ENCODE measurements at places on chromosomes 7 and 10.

DNA sequence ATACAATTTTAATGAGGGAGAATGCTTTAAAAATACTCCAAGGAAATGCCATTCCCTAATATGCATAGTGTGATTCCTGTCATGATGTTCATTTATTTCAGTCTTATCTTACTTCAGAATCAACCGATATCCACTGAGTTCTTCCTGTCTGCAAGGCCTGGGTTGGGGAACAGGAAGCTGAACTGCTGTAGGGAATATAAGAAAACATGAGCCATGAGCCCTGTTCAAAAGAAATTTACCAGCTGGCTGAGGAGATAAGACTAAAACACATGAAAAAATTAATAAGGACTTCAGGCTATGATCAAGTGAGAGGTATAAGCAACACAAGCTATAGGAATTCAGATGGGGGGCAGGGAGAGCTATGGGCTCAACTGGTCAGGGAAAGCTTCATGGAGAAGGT lies 184.7 kb downstream of the PLPP4 start:
- DNase-seq = no peak

DNA sequence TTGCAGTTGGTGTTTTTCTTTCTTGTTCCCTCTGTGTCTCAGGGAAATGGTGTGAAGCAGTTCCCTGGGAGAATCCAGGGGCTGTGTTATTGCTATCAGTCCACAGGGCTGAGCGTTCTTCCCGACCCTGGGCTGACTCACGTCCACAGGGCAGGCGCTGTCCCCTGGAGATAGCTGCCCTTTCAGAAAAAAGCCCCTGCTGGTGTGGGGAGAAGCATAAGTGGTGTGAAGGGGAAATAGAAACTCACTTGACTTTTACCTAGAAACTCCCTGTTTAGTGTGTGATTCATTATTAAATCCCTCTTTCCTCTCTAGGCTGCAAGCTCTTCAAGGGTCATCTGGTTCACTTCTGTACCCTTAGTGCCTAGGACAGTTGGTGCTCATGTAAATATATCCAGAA lies 63.3 kb upstream of the SMNDC1 start:
- no peak for DNase-seq

- DNase-seq = no peak
Observed at GRCh38 chr7:132249256-132249971, 326.9 kb downstream of the PLXNA4 start.

DNA sequence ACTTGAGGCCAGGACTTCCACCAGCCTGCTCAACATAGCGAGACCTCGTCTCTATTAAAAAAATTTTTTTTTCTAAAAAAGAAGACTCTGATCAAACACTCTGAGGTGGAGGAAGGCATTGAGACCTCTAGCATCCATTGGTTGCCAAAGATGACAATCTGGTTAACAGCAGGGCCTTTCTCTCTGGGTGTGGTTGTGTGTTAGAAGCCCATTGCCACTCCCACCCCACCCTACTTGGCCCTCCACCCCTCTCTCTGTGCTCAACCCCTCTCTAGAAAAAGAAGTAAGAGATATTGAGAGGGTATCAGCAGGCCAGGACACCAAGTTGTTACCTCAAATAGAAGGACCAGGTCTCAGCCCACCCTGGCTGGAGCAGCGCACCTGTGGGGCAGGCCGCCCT lies 57.4 kb upstream of the MXI1 start:
- no peak for DNase-seq

- no peak for DNase-seq
Observed at GRCh38 chr7:43112941-43113621, 634 bp downstream of the HECW1 start.

DNA sequence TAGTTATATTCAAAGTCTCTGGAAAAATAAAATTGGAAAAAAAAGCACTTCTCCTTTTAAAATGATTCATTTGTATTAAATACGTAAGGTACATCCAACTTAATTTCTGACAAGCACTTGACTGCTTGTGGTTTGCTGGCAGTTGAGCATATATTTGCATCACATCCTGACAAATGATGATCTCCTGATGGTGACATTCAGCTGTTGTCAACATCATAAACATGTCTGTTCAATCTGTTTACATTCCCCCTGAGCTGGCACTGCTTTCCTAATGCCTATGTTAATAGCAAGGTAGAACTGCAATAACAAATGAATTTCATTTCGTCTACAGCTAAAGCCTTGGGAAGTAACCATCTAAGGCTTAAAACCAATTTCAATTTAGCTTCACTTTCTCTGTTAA lies 24.4 kb downstream of the TSPAN12 start:
- no peak for DNase-seq

GRCh38 chr7:38448584-38449234 lies 175.3 kb upstream of the TARP start:
- no peak for DNase-seq

GRCh38 chr10:11003679-11004078 lies 14.0 kb upstream of the CELF2 start:
- DNase-seq = no peak

DNA sequence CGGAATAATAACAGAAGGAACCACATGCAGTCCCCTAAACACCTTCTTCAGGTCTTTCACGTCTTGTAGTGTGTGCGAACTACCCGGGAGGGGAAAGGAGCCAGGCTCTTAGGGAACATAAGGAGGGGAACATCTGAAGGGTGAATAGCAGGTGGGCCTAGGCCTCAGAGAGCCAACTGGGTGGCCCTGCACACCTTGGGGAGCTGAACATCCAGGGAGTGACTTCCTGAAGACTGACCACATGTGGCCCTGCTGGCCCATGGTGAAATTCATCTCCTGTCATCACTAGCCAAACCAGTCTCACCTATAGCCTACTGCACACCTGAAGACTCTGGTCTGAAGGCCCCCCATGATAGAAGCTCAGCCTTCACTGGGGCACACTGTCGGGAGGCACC lies 5.6 kb downstream of the CALML3 start:
- no peak for DNase-seq

GRCh38 chr7:108251700-108252099 lies 121.5 kb upstream of the LAMB4 start:
- DNase-seq = no peak

DNA sequence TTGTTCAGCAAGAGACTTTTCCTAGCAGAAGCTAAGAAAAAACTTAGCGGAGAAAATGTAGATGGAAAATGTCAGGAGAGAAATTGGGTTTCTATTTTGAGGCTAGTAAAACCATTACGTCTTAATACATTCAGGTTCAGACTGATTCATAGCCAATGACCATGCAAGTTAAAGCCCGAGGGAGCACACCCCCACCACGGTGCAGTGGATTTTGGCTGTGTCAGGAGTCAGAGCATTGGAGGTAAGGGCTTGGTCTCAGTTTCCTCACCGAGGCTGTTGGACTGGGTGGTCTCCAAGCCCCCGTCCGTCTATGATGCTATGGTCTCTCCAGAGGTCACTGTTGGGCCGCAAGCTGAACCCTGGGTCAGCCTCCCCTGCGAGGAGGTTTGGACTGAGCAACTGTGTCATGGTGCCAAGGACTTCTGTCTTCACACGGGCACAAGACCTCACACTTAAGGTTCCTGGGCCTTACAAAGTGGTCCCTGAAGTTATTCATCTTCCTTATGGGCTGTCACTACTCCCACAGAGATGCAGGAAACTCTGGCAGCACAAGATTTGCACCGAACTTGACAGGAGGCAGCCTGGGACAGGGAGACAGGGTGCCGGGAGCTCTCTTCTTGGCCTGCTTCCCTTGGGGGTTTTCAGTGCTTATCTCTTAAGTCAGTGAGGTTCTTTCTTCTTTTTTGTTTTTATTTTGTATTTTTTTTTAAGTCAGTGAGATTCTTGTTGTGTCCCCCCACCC lies 186.8 kb downstream of the PHTF2 start:
- DNase-seq = no peak

DNA sequence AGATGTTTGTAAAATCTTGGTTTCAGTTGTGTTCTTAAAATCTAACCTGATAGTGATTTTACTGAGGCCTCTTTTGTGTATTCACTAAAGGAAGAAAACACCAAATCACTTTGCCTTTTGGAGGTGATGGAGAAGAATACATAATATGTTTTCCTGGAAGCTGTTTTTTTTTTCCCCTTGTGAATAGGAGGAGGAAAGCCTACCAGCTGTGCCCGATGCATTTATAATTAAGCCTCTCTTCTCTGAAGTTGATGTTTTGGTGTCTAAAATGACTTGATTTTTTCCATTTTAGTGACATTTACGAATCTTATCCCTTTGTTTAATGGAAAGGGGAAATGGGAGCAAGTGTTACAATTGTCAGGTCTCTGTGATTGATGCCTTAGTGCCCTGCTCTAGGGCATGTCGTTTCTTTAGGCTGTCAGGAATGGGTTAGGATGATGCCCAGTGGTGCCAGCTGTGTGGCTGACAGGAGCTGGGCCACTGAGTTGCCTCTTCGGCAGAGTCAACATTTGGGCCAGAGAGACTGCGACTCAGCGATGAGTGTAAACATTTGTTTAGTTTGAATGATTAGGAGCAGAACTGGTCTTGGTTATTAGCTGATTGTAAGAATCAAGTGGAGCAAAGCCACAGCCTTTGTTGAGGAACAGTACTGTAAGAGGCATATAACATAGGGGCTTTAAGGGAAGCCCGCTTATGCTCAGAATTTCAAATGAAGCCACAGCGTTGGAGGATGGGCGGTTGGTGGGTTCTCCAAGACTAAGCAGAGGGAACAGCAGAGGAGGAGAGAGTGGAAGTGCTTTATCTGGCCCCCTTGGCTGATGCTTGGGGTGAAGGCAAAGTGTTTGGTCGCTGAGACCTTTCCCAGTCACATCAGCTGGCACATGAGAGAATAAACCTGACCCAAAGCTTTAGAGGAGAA lies 81.6 kb downstream of the CDK14 start:
- DNase-seq = no peak
